NCI-H1417 treated with DMSO at 0.1 percent for 48 hours (cell line): ENCODE measurements at places on chromosomes 13 and 19.
A peak's percentile ranks its signal among the peaks of the same experiment; 100 is the strongest.

- DNase-seq = no peak
Measured at GRCh38 chr13:75090872-75091615, 390.9 kb downstream of the TBC1D4 start.

DNA sequence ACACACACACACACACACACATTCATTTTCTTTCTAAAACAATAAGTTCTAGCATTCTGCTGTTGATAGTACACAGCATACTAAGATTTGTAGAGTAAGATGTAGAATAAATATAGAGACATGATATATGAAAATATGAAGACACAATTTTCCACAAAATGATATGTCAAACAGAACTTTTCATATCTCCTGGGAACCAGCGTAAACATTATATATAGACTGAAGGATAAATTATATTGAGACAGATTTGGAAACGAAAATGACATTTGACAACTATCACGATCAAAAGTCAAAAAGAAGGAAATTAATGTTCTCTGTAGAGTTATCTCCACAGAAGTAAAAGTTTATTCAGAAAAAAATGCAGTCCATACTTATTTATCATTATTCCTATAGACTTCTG, 1605.7 kb upstream of the SLC10A2 start:
- no peak for DNase-seq

GRCh38 chr19:51181377-51181912, 39.3 kb downstream of the SIGLEC7 start:
- DNase-seq = no peak

DNA sequence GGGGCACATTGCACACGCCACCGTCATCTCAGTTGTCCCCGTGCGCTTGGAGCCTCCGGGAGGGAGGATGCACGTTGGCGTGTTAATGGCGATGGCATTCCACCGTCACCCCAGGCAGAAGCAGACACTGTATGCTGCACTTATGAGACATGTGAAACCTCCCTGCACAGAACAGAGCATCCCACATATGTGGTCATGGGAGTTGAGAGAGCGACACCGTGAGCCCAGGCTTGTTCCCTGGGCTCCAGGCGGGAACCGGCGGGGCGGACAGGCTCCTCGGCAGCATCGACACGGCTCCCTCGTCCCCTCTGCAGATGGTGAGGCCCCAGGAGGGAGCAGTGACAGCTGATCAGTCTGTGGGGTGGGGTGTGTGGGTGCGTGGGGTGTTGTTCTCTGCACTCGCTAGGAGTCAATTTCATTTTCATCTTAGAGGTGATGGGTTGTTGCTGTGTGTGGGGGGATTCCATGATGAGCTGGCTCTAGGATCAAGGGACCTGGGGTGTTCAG, 40.4 kb downstream of the CRTC1 start:
- DNase-seq = no peak

- no peak for DNase-seq
Measured at GRCh38 chr13:101308247-101309013, 107.9 kb downstream of the NALCN start.

- DNase-seq = no peak
Measured at GRCh38 chr13:36293497-36293896, 4.1 kb downstream of the CCDC169 start.

- no peak for DNase-seq
Measured at GRCh38 chr13:24905242-24905641, 141.3 kb downstream of the RNF17 start.

GRCh38 chr13:72198042-72198441, 331.0 kb upstream of the DACH1 start:
- DNase-seq = no peak

- no peak for DNase-seq
Measured at GRCh38 chr19:29849208-29849607, 37.4 kb downstream of the CCNE1 start.

- no peak for DNase-seq
Measured at GRCh38 chr13:75566658-75567057, 17.1 kb downstream of the UCHL3 start.

DNA sequence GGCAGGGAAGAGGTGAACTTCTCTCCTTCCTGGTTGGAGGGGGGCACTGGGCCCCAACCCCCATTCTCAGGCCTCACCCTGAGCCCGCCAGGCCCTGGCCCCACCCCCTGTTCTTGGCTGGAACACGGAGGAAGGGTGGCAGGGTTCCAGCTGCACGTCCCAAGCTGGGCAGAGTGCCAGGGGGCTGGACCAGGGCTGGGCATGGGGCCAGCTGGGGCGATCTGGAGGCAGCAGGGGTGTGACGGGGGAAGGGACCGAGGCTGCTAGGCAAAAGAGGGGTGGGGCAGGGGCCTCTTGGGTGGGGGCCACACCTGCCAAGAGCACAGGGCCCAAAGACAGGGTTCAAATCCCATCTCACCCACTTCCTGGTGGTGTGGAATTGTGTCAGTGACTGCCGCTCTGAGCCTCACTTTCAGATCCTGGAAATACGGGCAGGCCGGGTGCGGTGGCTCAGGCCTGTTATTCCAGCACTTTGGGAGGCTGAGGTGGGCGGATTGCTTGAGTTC, 2.2 kb downstream of the HIF3A start:
- peak; percentile 62 for DNase-seq

GRCh38 chr19:48500830-48501493, 10.7 kb downstream of the LMTK3 start:
- no peak for DNase-seq

DNA sequence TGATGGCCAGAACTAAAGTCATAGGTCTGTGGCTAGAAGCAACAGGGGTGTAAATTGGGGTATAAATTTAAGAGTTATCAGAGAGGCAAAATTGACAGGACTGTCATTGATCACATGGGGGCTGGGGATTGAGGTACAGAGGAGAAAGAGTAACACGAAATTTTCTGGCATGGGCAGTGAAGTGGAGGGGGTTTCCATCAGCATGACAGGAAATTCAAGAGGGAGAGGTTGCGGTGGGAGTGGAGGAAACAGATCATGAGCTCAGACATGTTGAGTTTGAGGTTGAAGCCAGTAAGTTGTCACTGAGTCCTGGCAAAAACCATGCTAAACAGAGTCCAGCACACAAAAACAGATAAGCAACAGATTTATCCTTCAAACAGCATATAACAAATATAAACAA, 192.1 kb upstream of the TSC22D1 start:
- no peak for DNase-seq

DNA sequence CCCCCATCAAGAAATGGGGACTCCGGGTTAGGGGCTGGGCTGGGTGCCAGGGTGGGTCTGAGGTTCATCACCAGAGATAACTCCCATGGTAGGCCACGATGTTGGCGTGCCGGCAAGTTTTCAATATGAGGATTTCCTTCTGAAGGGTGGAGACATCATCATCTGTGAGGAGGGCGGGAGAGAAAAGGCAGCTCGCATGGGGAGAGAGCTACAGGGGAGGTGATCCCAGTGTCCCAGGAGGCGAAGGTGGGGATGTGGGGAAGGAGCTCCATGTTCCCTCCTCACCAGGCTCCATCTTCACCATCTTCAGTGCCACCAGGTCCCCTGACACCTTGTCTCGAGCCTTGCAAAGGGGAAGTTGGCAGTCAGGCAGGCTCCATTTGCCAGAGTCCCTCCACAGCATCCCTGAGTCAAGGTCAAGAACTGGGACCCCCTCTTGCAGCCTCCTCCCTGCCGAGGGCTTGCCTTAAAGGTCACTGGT, 430 bp downstream of the MAP4K1 start:
- DNase-seq = no peak

DNA sequence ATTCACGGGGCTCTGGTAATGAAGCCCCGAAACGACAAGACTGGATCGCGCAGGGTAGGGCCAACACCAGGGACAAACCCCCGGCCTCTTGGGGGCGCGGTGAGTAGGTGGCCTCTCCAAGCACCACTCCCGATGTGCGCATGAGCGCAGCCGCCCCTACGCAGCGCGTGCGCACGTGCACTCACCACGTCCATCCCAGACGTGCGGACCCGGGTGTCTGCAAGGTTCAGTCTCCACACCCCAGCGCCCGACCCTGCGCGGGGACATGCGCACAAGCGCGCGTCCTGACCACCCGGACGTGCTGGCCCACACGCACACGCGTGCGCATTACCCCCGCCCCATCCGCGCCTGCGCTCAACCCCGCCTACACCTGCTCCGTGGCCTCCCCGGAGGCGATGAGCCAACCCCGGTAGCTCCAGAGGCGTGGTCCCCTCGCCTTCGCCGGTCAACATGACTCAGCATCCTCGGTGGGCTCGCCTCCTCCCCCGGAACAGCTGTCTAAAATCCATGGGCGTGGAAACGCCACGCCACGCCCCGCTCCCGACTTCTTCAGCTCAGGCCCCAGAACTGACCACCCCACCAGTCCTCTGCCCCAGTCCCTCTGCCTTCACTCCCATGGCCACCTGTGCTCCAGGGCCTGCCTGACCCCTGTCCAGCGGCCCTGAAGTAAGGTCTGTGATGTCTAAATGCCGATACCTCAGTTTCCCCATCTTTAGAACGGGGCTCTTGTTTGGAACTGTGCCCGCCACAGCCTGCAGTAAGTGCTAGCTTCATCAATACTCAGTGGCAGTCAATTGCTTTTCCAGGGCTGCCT, 5.6 kb upstream of the GPI start:
- peak; percentile 90 for DNase-seq

DNA sequence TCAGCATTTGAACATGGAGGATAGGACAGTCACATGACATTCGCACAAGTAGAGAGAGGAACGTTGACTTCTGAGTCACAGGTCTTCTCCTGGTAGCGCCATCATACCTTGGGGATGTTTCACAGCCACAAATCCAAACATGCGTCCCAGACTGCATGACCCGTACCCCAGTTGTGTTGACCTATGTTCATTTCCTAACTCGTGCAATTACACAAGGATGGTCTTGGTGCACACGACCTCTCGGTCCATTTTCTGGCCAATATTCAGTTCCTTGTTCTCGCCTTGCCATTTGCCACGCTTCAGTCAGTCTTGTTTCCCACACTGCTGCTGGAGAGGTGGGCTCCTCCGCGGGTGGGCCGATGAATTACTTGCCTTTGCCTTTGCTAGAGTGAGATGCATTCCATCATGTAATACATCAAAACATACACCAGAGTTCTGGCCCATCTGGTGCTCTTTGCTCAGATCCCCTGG, 87.3 kb downstream of the COL4A2 start:
- DNase-seq = no peak

GRCh38 chr19:46766569-46767317, 20.5 kb upstream of the STRN4 start:
- no peak for DNase-seq

DNA sequence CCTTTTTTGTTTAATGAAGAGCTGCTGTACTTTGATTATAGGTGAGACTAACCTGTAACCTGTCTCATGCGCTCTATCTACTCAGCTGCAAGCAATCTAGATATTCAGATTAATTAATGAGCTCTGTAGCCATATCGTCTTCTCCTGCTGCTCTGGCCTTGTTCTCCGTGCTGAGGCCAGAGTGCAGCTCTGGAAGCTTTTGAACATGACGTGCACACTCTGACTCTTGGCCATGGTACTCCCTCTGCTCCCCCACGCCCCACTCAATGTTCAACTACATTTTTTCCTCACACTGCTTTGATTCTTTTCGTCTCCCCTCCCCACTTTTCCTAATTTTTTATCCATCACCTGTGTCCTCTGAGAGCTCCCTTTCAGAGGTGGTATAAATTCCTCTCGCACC, 751.8 kb downstream of the FGF9 start:
- DNase-seq = no peak

GRCh38 chr19:43662487-43662886, 7.5 kb downstream of the PLAUR start:
- no peak for DNase-seq

GRCh38 chr19:37979547-37980082, 72.6 kb downstream of the SIPA1L3 start:
- no peak for DNase-seq

DNA sequence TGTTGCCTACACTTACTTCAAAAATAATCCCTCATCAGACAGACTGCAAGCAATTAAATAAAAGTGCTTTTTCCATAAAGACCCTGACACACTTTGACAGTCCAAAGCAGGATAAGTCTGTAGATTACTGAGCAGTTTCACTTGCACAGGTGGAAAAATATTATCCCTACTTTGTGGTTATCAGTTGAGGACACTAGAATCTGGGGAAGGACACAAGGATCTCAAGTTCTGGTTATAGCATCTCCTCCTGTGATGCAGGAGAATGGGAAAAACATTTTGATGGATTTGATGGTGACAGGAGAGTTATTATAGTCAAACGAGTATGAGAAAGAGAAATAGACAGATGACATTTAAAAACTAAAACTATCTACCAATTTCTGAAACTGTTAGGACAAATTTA, 122.9 kb upstream of the PCDH9 start:
- no peak for DNase-seq

DNA sequence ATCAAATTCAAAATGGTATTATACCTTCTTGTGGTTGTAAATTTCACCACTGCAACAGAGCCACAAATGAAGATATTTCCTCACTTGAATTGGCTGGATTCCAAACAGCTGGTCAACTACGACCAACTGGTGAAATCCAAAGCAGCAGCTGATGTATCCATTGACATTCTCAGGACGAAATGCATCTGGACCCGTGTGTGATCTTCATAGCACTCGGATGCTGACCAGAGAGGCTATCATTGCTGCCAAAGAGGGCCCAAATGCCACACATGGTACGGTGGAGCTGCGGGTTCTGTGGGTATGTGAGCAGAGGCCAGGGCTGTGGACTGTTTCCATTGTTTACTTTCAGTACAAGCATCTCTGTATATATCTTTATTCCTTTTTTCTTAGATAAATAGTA, 25.6 kb upstream of the PCCA start:
- no peak for DNase-seq

DNA sequence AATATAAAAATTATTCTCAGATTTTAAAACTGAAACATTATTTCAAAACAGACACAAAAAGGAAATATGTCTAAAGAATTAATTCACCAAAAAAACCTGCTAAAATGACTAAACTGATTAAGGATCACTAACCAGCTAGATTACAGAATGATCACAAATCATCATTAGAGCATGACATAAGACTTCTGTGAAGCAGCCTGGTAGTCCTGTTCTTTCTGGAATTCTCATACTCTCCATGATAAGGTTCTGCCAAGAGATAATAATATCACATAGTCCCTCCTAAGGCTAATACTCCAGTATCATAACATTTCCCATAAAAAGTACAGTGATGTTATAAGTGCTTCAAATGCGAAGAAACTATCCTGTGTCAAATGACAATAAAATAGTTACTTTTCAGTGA, 1814.9 kb downstream of the SLITRK5 start:
- no peak for DNase-seq

DNA sequence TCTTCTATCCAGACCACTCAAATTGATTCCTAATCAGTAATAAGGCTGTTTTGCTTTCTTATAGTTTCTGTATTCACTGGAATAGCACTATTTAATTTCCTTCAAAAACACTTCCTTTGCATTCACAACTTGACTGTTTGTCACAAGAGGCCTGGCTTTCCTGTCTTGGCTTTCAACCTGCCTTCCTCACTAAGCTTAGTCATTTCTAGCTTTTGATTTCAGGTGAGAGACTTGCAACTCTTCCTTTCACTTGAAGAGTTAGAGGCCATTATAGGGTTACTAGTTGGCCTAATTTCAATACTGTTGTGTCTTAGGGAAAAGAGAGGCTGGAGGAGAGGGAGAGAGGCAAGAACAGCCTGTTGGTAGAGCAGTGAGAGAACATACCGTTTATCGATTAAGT, 47.0 kb downstream of the SACS start:
- no peak for DNase-seq
